ENCODE measurements at places on chromosomes 4 and X.

DNA sequence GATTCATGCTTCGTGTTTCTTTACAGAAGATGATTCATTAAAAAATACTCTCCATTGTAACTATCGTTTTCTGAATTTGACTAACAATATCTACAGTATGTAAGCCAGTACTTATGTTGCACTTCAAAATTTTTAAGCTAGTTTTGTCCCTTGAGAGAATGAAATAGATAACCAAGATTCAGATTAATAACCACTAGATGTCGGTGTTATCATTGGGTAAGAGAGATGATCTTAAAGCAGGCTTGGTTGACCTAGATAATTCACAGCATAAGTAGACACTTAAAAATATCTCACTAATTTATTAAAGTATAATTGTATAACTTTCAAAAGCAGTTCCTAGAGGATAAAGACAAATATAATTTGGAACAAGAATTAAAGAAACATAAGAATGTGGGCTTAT is 430.9 kb downstream of the C4orf33 start:
- ATAC-seq = no peak

- ATAC-seq = no peak
Measured at GRCh38 chr4:104989371-104989770, 157.3 kb upstream of the TET2 start.

- peak; percentile 95 for ATAC-seq
Measured at GRCh38 chr4:14446311-14446710, 556.0 kb upstream of the CPEB2 start.

DNA sequence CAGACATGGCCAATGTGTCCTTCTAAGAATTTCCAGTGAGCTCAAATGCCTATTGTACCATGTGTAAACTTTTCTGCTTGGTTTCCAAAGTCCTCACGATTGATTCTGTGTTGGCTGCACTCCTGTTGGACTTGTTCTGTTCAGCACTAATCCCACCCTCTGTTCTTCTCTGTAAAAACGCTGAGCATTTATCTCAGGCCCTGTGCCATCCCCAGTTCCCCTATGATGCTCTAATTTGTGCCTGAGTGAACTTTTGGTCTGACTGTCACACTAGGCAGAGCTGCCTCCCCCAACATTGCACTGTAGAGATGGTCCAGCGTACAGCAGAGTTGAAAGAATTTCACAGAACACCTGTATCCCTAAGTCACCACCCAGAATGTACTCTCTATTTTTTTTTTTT is 76.1 kb upstream of the STS start:
- no peak for ATAC-seq

DNA sequence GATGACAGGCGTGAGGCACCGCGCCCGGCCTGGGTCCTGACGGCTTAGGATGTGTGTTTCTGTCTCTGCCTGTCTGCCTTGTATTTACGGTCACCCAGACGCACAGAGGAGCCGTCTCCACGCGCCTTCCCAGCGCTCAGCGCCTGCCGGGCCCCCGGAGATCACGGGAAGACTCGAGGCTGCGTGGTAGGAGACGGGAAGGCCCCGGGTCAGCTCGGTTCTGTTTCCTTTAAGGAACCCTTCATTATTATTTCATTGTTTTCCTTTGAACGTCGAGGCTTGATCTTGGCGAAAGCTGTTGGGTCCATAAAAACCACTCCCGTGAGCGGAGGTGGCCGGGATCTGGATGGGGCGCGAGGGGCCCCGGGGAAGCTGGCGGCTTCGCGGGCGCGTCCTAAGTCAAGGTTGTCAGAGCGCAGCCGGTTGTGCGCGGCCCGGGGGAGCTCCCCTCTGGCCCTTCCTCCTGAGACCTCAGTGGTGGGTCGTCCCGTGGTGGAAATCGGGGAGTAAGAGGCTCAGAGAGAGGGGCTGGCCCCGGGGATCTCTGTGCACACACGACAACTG is 1.3 kb downstream of the SHOX start:
- ATAC-seq = no peak

DNA sequence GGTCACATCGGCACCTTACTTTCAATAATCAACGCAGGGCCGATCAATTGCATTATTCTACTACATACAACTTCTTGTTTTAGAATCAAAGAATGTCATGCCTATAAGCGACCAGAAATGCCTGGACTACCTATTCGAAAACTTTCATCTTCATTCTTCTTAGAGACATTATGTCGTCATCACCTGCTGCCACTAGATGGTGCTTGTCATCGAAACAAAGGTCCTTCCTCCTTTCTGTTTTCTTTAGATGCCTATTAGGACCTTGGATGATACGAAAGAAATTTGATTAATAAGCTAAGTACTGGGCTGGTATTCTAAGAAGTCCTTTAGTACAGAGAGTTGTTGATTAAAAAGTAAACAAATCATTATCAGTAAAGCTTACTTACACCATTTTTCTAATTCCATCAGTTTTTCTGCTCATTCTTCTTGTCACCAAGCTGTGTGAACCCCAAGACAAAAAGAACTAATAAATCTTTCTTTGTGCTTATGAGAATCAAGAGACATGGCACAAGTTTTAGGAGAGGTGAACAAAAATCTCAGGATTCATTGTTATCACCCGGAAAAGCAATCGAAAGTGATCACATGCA is 154.5 kb upstream of the SLC4A4 start:
- peak; percentile 54 for ATAC-seq

DNA sequence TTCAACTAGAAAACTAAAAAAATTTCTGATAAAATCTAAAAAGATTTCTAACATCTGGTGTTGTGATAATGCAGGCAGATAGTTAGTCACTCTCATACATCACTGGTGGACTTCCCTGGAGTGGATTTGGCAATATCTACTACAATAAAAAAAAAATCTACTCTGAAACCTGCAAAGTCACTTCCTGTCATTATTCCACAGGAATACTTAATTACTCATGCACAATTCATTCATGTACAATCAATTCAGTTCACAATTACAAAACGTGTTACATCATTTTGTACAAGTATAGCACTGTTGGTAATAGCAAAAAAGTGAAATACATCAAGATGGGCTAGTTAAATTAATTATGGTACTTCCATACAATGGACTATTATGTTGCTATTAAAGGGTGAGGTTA is 16.5 kb upstream of the RHOH start:
- peak; percentile 87 for ATAC-seq

GRCh38 chr4:144565527-144566195 is 80.3 kb upstream of the HHIP start:
- no peak for ATAC-seq

- ATAC-seq = no peak
Measured at GRCh38 chr4:132026166-132026565, 1122.9 kb upstream of the PCDH10 start.

DNA sequence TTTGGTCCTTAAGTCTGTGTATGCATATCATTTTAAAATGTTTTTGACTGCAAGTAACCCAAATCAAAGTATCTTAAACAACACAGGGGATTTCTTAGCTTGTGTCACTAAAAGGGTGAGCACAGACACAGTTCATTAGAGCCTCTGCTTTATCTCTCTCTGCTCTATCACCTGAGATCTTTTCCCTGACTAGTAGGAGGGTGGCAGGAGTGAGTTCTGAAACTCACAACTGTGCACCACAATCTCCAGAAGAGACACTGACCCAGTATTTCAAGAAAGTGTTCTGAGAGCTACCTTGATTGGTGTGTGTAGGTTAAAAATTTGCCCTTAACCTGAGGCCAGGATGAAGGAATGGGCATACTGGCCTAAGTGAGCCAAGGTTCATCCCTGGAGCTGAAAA is 24.8 kb downstream of the CCSER1 start:
- no peak for ATAC-seq

GRCh38 chr4:129326571-129327460 is 230.9 kb downstream of the C4orf33 start:
- ATAC-seq = no peak

GRCh38 chr4:39521253-39521919 is 5.9 kb downstream of the UGDH start:
- no peak for ATAC-seq

- ATAC-seq = peak; percentile 55
Measured at GRCh38 chr4:149050840-149051239, 608.6 kb upstream of the NR3C2 start.

- peak; percentile 38 for ATAC-seq
Measured at GRCh38 chr4:24521544-24521943, 62.8 kb downstream of the DHX15 start.

DNA sequence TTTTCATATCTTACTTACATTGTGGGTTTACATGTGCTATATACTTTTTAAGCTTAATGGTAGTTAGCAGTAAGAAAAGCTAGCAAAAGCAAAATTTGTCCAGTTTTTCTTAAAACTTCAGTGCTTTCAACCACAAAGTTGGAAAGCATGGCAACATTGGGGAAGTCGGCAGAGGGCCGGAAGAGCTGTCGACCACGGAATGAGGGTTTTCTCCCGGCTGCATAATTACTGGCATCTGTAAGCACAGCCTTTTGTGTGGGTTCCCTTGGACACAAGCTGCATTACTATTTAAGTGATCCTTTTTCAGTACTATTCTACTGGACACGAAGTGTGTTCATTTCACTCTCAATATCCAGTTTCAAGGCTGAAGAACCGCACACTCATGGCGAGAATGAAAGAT is 560.4 kb downstream of the ANKRD50 start:
- ATAC-seq = no peak

- ATAC-seq = no peak
Measured at GRCh38 chr4:138656990-138657389, 358.6 kb upstream of the NOCT start.

DNA sequence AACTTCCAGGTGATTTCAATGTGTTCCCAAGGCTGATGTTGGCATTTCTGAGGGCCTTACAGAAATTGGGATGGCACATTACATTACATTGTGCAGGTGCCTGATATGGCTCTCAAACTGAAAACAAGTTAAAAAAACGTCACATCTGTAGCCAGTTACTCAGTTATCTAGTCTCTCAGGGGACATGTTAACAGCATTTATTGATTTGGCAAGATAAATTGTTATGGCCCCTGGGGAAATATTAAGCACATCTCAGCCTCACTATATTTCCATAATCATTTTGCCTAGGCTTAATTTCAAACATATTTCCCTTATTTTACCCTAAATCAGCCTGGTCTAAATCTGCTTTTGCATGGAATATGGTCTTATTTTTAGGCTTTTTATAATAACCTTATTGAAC is 290.0 kb downstream of the IL15 start:
- no peak for ATAC-seq

- no peak for ATAC-seq
Measured at GRCh38 chr4:40681600-40681999, 51.9 kb upstream of the RBM47 start.

- no peak for ATAC-seq
Measured at GRCh38 chr4:109294006-109294405, 8.5 kb downstream of the COL25A1 start.

- ATAC-seq = peak; percentile 46
Measured at GRCh38 chrX:16882169-16882568, 12.0 kb upstream of the RBBP7 start.

GRCh38 chrX:40108959-40109287 is 11.2 kb upstream of the BCOR start:
- peak; percentile 73 for ATAC-seq

DNA sequence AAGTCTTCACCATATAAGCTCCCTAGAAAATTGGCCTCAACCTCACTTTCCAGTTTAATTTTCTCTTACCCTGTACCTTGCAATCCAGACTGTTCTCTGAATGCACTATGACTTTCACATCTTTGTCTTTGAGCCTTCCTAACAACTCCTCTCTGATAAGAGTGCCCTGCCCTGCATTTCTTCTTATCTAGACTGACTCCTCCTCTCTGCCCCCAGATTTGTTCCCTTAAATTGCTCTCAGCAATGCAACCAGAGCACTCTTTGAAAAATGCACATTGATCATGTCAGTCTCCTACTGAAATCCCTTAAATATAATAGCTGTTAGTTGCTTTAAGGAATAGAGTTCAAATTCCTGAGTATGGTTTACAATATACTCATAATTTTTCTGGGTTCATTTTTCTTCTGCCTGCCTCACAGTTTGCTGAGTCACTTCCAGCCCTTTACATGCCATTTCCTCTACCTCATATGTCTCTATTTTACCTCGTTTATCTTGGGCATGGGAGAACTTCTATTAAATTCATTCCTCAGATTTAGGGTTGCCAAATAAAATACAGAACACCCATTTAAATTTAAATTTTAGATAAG is 582.7 kb upstream of the AADAT start:
- ATAC-seq = no peak

GRCh38 chrX:106615041-106615440 is 3.3 kb downstream of the RADX start:
- no peak for ATAC-seq

DNA sequence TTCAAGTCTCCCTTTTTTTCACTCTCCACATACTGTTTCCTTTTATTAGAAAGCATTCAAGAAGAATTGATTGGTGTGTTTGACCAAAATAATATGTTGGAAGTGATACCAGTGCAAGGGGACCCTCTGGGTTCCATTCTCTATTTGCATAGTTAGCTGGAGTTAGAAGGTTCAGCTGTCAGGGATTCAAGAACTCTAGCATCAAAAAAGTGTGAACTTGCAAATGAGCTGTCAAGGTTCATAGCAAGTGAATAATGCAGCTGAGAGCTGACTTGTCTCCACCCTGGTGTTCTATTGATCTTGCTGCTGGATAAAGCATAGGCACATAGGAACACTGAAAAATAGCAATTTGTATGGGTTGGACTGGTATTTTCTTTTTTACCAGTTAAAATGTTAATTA is 73.2 kb downstream of the SORBS2 start:
- no peak for ATAC-seq

GRCh38 chrX:133698298-133698697 is 283.0 kb upstream of the GPC4 start:
- ATAC-seq = no peak

- ATAC-seq = no peak
Measured at GRCh38 chr4:169458575-169458974, 153.8 kb downstream of the NEK1 start.

DNA sequence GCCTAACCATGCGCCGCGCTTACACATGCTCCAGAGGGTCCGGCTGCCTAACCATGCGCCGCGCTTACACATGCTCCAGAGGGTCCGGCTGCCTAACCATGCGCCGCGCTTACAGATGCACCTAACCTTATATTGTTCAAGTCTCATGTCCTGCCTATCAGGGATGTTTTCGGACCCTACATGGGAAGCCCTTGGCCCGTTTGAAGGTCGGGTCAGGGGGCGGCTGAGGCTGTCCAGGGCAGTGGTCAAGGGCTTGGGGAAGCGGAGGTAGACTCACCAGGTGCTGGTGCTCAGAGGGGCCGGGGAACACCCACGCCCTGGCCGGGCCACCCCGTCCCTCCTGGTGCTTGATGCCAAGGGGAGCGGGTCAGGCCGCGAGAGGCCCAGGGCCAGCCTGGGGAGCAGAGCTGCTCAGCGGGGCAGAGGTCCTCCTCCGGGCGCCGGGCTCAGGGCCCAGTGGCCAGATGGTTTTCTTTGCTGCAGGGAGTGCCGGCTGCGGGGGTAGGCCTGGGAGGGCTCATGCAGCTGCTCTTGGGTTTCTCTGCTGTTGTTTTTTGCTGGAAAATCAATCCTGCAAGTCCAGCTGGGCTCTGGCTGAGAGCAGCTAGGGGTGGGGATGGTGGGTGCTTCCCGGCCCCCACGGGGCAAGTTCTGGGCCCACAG is 35.4 kb upstream of the SPON2 start:
- ATAC-seq = peak; percentile 3

All from esophagus mucosa (tissue), 1 donor.